ENCODE measurements at places on chromosomes 11 and 22. TPM values are rescaled to one million over a fixed set of nuclear protein-coding genes. Genes with fewer than 3 reads are reported as not detected.

The MS4A6E gene
- total RNA-seq = not detected

The GLYAT gene
- not detected for total RNA-seq

The MYOD1 gene
- total RNA-seq = not detected

The HTR3B gene
- total RNA-seq = not detected

The GP1BB gene
- total RNA-seq = not detected

The OR6A2 gene
- not detected for total RNA-seq

The CHRM1 gene
- total RNA-seq = not detected

The VWCE gene
- total RNA-seq = 3.9 TPM

- no peak for DNase-seq
Measured at GRCh38 chr22:27487600-27488452, 313.7 kb downstream of the MN1 start.

GRCh38 chr11:128568166-128568778, 19.1 kb downstream of the ETS1 start:
- no peak for DNase-seq

- no peak for DNase-seq
Measured at GRCh38 chr11:62443390-62444235, 24.8 kb downstream of the SCGB1A1 start.

DNA sequence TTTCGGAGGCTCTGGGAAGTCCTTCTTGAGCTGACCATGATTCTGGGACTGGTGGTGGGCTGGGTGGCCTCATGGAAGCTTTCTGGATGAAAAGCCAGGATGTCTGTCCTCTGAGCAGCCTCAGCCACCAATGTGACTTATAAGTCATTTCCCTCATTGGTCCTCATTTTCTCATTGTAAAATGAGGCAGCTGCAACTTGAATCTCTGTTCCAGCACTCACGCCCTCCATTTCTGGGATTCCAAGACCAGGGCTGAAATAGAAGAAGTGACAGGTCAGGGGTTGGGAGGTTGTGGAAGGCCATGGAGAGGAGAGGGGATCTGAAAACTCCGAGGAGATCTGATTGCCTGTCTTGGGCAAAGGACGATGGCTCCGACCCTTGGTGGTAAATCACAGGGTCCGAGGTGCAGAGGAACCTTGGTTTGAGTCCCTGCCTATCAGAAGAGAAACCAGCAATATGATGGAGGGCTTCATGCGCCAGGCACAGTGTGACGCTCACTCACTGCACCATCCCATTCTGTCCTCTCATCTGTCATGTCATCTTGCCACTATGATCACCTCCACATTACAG, 38.3 kb downstream of the TSPAN18 start:
- DNase-seq = no peak

DNA sequence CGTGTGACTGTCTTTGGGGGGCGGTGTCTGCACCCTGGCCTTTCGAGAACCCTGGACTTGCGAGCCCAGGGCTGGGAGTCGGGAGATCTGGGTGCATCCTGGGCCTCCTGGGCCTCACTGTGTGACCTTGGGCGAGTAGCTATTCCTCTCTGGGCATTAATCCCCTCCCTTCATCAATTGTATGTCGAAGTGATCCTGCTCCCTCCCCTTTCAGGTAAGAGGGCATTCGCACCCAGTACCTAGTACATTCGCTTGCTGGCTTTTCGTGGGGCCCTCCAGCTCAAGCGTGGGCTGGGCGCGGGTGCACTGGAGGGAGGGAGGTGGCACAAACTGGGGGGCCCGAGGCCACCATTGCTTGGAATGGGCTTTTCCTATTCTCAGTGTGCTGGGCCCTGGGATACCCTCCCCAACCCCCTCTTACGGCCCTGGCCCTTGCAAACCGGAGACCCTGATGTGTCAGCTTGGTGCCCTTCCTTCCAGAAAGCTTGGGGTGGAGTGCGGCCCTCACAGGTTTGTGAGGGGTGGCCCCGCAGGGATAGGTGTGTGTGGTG, 530 bp downstream of the USP35 start:
- DNase-seq = no peak

GRCh38 chr11:87477321-87477720, 439.6 kb downstream of the TMEM135 start:
- no peak for DNase-seq

- DNase-seq = no peak
Measured at GRCh38 chr22:40718250-40719204, 39.2 kb downstream of the MCHR1 start.

- no peak for DNase-seq
Measured at GRCh38 chr11:110125632-110126031, 32.4 kb downstream of the ZC3H12C start.

DNA sequence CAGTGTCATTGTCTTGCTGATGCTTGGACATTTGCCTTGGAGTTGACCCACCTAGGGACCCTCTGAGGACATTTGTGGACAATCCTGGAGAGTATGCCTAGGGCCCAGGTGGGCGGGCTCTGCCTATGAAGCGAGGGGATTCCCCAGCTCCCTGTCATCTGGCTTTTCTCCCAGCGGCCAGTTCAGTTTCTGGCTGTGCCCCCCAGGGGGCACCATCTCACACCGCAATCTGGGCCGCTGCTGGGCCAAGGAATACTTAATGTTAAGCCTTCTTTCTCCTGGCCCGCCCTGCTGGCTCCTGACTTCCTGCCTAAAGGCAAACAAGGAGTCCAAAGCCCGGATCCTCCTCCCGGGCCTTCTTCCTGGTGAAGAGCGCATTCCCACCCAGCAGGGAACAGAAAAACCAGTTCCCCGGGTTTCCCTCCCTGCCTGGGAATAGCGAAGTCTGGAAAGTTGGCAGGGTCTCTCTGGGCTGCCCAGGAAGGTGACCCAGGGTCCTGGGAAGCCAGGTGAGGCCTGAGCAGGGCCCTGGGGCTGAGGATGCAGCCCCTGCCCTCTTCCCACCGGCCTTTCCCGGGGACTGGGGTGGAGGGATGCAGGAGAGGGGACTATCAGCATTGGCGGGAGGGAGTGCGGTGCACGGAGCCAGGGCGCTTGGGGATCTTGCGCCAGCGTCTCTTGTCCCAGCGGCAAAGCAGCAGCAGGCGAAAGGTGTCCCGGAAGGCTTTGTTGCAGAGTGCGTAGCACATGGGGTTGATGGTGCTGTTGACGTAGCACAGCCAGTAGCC, 11.9 kb downstream of the CHRM1 start:
- no peak for DNase-seq

- no peak for DNase-seq
Measured at GRCh38 chr11:87743007-87743406, 432.2 kb downstream of the RAB38 start.

DNA sequence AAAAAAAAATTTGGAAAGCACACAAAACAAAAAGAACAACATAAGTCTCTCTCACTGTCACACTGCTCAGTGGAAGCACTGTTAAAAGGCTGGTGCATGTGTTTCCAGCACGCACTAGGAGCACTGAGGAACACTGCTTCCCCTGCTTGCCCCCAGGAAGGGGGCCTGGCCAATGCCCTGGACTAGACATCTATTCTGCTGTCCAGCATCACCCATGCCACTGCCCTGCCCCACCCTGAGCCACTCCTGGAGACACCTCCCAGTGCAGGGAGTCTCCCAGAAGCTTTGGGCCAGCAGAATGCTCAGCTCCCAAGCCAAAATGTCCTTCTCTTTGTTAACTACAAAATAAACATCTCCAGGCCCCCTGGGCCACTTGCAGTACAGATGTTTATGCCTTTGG, 49.7 kb upstream of the EMID1 start:
- DNase-seq = no peak

DNA sequence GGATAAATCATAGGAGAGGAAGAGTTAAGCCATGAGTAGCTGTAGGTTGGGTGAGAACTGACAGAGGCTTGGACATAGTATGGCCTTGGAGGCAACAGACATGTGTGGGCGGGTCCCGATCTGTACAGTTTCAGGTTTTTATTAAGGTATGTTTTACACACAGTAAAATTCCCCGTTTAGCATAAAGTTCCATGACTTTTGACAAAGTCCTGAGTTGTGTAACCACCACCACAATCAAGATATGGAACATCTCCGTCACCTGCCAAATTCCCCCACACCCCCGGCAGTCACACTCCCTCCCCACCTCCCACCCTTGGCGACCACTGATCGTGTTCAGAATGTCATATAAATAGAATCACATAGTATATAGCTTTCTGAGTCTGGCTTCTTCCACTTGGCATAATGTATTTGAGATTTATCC, 68.1 kb downstream of the GRIK4 start:
- DNase-seq = no peak

GRCh38 chr11:119172513-119172912, 4.0 kb downstream of the NLRX1 start:
- DNase-seq = no peak

DNA sequence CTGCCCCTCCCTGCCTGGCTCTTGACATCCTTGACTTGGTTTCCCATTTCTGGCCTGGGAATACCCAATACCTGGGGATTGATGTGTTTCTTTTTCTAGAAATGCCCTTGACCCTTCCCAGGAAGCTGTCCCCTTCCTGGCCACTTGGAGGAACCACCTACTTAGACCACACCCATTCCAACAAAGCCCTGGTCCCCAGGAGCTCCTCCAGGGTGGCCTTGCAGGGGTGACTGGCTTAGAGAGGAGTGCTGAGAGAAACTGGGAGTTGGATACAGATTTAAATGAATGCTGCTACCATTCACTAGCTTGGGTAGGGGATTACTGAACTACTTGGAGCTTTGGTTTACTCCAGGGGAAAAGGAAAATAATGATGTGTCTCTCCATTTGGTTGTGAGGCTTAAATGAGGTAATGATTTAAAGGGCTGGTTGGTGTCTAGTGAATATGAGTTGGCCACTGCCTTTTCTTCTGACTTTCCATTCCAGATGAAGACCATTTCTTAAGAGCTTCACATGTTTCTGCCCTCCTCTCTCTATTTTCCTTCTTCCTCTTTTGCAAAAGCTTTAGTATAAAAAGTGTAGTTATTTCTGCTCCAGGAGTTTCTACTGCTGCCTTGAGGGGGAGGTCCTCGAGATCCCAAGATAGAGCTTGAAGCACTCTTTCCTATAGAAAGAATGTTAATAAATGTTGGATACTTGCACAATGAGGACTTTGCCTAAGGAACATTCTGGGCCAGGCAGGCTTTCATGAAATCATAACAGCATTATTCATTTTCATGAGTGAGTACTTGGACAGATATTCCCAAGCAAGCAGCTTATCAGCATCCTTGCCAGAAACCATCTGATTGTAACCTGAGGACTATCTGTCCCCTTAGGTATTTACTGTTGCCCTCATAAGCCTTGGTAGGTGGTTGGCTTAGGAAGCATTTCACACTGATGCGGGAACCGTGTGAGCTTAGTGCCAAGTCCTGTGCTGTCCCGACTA, 22.4 kb downstream of the PANX1 start:
- DNase-seq = no peak
